ENCODE measurements at places on chromosomes 11 and 22. TPM values are rescaled to one million over a fixed set of nuclear protein-coding genes. Genes with fewer than 3 reads are reported as not detected.

GRCh38 chr11:105857728-105858127, 164.3 kb downstream of the MSANTD4 start:
- DNase-seq, result no peak

DNA sequence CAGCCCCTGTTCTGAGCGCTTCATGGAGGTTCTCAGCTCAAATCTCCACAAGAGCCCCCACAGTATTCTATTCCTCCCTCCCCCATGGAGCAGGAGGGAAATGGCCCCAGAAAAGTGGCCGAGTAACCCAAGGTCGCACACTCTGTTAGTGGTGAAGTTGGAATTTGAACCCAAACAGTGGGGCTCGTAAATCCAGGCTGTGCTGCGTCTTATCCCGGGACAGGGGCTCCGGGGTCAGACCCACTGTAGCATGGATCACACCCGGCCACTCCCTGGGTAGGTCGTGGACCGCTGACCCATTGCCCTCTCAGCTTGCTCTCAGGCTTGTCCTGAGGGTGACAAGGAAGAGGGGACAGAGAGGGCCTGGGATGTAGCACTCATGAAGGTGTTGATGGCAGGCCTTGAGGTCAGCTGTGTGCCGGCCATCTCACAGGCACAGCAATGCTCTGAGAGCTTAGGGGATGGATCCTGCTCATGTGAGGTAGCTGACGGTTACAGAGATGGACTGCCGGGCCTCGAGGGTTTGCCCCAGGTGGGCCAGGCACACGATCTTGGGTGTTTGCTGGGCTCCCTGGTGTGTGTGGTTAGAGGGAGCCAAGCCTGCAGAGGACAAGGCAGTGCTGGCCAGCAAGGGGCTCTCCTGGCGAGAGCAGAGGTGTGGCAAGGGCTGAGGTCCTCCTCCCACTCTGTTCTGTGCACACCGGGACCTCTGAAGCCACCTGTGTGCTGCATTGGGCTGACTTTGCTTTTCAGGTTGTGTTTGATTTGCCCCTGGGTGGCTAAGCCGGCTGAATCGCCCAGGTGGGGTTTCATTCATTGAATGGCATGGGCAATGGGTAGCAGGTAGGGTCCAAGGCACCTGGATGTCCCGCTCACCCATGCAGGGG, 2.3 kb upstream of the FGF19 start:
- DNase-seq, result no peak

DNA sequence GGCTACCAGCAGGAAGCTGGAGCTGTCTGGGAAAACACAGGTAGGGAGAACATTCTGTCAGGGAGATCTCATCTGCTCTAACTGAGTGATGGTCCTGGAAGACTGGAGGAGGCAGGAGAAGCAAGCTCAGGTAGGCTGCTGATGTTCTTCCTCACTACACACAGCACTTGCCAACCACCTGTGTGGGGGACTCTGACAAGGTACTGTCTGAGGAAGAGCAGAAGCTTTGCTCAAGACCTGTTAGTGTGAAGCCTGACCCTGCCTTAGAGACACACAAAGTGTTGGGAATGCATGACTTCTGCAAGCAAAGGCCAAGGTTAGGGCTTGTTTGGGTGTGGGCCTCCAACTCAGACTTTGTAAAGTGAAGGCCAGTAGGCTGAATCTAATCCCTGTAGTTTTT, 46.5 kb downstream of the CHST1 start:
- no peak for DNase-seq

GRCh38 chr11:28559492-28559891, 451.3 kb downstream of the METTL15 start:
- DNase-seq, result no peak

- no peak for DNase-seq
Observed at GRCh38 chr22:24542641-24543040, 12.3 kb downstream of the GUCD1 start.

Gene SBF1
- 31.9 TPM for total RNA-seq

Gene RAB30
- 22.4 TPM for total RNA-seq

Gene CYB5R2
- total RNA-seq, result 13.8 TPM

Data from skin of body (tissue), 3 donors.